ENCODE measurements at places on chromosomes 16 and 17.

GRCh38 chr16:83955218-83956130 lies 2.4 kb downstream of the OSGIN1 start:
- DNase-seq: no peak

- no peak for DNase-seq
These were observed 651 bp upstream of the EIF1 start for GRCh38 chr17:41687828-41688640.

GRCh38 chr16:10239640-10240039 lies 57.4 kb upstream of the GRIN2A start:
- DNase-seq: no peak

DNA sequence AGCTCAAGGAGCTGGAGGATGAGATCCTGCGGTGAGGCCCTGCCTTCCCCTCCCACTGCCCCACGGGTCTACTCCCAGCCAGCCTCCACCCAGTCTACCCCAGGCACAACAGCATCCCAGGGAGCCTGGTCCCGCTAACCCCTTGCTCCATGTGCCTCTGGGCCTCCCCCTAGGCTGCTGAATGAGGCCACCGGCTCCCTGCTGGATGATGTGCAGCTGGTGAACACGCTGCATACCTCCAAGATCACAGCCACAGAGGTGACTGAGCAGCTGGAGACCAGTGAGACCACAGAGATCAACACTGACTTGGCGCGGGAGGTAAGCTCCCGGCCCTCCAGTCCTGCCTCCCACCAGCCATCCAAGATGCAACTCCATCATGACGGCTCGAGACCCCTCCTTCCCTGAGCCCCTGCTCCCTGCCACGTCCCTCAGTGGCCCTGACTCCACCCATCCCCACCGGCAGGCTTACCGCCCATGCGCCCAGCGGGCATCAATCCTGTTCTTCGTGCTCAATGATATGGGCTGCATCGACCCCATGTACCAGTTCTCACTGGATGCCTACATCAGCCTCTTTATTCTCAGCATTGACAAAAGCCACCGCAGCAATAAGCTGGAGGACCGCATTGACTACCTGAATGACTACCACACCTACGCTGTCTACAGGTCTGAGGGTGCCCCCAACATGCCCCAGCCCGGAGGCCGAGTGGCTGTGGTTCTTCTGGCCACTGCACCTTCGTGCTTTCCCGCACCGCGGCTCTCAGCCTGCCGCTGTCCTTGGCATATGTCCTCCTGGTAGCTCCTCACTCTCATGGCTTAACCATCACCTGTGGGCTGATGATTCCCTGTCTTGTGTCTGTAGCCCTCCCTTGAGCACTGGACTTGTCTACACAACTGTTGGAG lies 15.0 kb upstream of the KDM6B start:
- DNase-seq: no peak

DNA sequence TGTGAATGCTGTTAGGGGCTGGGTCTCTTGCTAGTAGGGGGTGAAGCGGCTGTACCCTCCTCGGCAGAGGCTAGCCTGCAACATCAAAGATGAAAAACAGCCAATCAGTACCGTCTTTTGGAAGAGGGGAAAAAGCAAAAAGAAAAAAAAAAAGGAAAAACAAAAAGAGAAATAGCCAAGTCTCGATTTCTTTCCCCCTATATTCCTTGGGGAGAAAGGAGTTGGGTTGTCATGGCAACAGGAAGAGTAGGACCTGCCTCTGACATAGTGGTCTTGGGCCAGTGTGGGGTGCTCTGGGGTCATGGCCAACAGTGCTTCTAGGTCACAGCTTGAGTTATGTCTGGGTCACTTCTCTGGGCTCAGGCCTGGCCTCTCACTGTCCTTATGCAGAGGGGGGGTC lies 17.9 kb downstream of the ENGASE start:
- no peak for DNase-seq

- DNase-seq: no peak
These were observed 1430.9 kb downstream of the CDH11 start for GRCh38 chr16:63690961-63691360.

DNA sequence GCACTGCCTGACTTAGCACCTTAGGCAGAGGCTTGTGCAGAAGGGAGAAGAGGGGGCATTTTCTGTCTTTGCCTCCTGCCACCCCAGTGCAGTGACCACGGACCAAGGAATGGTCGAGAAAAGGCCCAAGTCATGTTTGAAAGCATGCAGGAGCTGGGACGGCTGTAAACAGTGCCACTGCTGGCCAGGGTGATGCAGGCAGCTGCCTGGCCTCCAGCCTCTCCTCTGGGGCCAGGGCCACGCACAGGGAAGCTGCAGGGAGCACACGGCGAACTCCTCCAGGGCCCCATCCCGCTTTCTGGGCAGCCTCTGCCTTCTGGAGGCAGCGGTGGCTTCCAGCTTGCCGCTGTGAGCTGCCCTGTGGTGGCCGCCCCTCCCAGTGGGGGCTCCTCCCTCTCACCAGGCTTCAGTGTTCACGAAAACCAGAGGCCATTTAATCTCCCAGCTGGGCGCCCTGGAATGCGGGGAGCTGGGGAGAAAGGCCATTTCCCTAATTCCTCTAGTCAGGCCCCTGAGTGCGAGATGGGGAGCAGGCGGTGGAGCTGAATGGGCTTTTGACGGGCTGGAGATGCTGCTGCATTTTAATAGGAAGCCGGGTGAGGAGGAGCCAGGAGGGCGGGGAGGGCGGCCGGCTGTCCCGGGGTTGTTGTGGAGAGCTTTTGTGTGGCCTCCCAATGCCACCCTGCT lies 28.7 kb upstream of the DNAI2 start:
- DNase-seq: no peak

GRCh38 chr16:80896776-80897175 lies 92.4 kb upstream of the CDYL2 start:
- DNase-seq: no peak

GRCh38 chr17:30782206-30782605 lies 42.3 kb downstream of the CRLF3 start:
- no peak for DNase-seq

- no peak for DNase-seq
These were observed 47.8 kb upstream of the IRF8 start for GRCh38 chr16:85851034-85851785.

GRCh38 chr16:51807551-51807950 lies 656.5 kb upstream of the SALL1 start:
- peak; percentile 56 for DNase-seq

GRCh38 chr17:55452139-55452790 lies 30.6 kb upstream of the MMD start:
- DNase-seq: no peak

DNA sequence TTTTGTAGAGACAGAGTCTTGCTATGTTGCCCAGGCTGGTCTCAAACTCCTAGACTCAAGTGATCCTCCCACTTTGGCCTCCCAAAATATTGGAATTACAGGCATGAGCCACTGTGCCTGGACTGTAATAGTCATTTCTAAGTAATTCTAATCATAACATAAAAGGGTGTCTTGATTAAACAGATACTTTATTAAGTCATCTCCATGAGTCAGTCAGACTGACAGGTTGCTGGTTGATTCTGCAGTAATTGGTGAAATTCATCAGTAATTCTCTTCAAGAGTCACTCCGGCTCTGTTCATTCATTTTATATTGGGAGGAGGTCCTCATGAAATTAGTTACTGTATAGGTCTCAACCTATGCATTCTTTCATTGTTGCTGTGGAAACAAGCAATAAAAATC lies 85.6 kb downstream of the SPECC1 start:
- no peak for DNase-seq

DNA sequence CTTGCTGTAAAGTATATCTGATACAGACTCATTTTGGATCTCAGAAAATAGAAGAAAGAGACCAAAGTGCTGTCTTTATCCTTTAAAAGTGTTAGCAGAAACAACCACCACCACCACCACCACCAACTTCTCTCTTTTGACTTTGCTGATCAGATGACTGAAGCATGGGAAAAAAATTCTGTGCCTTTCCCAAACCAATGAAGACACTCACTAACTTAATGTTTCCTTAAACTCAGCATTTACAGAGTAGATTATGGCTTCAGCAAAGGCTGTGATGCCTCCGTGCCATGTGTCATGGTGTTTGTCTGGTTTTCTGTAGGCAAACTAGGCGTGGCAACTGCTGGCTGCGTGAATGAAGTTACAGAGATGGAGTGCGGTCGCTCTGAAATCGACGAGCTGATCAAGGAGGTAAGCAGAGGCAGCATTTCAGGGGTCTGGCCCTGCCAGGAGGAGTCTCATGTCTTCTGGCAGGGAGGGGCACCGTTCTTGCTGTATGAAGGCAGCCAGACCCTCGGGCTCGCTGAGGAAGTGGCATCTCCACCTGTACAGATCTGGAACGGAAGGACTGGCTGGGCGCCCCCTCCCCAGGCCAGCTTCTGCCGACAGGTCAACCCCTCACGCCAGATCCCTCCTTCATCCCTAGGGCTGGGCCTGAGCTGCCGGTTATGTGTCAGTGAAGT lies 12.4 kb downstream of the IRF8 start:
- DNase-seq: no peak

DNA sequence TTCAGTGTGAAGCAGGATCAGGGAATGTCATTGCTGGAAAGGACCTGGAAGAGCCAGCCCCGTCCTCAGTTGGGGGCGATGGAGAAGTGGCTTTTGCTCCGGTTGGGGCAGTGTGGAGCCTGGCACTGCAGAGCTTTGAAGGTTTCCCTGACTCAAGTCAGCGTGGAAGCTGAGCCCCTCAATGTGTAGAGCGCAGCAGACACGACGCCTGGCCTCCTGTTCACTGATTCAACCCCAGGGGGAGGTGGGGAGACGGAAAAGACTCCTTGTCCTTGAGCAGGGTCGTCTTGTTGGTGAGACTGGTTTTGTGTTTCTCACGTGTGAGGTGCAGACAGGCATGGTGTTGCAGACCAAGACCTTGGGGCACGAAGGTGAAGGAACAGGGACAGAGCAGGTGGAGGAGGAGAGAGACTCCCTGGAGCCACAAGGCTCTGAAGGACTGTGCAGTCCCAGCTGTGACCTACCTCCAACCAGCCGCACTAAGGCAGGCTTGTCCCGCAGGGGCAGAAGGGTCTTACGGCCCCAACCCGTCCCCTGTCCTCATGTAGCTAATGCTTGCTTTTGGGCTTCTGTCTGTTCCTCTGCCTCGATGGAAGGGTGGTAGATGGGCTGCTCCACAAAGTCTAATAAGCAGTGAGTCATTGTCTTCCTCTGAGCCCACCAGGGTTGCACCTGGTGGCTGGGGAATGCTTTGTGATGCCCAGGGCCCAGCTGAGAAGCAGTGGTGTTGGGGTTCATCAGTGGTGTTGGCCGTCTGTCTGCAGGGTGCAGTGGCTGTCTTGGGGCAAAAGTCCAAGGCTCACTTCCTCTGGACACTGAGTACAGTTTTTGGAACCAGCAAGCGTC lies 47.8 kb downstream of the MPRIP start:
- DNase-seq: no peak

GRCh38 chr16:28140788-28141618 lies 70.8 kb downstream of the XPO6 start:
- no peak for DNase-seq

DNA sequence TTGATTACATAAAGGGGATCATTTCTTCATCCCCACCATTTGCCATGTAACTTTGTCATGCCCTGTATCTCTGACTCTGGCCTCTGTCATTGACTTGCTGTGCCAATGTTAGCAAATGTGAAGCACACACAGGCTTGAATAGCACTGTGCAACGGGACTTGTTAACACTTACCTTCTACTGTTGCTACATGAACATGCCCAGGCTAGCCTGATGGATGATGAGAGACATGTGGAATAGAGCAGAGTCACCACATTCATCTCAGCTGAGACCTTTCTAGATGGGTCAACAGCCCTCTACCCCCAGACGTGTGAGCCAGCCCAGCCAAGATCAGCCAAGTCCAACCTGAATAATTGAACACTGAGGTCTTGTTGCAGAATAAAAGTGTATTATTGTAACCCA lies 162.1 kb upstream of the SALL1 start:
- no peak for DNase-seq

DNA sequence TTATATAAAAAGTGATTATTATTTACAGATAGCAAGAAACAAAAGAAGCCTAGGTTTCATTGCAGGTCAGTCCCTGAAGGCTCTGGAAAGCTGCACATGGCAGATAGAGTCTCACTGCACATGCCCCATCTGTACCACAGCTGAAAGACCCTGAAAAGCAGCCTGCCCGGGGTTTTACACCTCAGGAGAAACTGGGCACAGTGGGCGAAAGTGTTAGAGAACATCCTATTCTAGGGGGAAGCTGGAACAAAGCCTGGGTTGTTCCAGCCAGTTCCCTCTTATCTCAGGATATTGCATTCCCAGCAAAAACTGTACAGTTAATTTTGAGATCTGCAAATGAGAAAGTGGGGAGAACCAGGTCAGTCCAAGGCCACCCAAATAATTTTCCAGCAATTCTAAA lies 419.7 kb downstream of the CNTNAP4 start:
- DNase-seq: no peak

GRCh38 chr17:81028506-81028858 lies 6.5 kb upstream of the BAIAP2 start:
- no peak for DNase-seq

DNA sequence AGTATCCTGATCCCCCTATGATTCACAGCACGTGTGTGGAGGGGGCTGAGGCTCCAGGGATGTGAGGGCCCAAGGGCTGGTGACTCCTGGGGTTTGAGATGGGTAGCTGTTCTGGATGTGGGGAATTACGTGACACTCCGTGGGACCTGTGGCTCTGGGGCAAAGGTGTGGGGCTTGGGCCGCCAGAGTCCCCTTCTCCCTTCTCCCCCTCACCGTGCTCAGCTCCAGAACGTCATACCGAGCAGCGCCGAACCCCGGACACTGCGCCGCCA lies 7.2 kb downstream of the PLEKHH3 start:
- DNase-seq: no peak

- no peak for DNase-seq
These were observed 1.8 kb downstream of the RAB11FIP3 start for GRCh38 chr16:427250-427649.

- no peak for DNase-seq
These were observed 50.1 kb downstream of the PIMREG start for GRCh38 chr17:6494239-6494941.

GRCh38 chr17:42687707-42688320 lies 5.5 kb downstream of the CNTNAP1 start:
- DNase-seq: no peak

DNA sequence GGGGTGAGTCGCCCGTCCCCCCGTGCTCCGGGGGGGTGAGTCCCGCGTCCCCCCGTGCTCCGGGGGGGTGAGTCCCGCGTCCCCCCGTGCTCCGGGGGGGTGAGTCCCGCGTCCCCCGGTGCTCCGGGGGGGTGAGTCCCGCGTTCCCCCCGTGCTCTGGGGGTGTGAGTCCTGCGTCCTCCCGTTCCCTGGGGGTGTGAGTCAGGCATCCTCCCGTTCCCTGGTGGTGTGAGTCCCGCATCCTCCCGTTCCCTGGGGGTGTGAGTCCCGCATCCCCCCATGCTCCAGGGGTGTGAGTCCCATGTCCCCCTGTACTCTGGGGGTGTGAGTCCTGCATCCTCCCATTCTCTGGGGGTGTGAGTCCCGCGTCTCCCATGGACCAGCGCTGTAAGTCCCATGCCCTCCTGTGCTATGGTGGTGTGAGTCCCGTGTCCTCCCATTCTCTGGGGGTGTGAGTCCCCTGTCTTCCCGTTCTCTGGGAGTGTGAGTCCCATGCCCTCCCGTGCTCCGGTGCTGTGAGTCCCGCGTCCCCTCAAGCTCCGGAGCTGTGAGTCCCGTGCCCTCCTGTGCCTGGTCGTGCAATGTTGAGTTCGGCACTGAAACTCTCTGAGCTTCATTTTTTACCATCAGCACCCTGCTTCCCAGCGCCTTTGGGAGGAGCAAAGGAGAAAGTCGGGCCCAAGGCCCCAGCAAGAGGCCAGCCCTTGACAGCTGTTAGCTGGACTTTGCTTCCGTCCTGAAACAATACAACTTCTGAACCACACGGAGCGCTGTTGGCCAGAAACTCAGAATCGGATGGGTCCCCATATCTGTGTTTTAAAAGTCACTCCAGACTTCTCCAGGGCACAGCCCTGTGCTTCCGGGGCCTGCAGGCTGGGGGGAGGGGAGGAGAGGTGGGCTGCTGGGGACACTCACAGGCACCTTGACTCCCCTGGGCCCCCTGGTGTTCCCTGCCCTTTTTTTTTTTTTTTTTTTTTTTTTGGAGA lies 11.5 kb upstream of the ZC3H18 start:
- no peak for DNase-seq
